ENCODE measurements at places on chromosomes 13 and 19. TPM values are rescaled to one million over a fixed set of nuclear protein-coding genes. Genes with fewer than 3 reads are reported as not detected.
A peak's percentile ranks its signal among the peaks of the same experiment; 100 is the strongest.

DNA sequence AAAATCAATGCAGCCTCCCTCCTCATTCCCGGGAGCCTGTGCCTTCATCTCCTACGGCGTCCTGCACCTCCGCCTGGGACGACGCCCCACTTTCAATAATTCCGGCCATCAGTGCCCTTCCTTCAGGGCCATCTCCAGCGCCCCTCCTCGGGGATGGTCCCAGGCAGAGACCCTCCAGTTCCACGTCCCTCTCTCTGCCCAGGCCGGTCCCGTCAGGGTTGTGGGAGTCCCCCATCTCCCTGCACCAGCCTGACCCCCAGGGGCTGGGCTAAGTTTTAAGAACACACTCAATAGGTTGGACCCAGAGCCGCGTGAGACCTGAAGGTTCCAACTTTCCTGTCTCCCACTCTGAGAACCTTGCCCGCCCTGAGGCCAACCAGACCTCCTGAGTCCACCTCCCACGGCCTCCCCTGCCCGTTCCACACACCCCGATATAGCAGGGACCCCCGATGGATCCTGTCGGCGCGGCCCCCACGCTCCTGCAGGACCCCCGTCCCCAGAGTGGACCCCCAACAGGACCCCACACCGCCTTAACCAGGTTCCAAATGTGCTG is 646 bp downstream of the TMEM161A start:
- peak; percentile 29 for DNase-seq

DNA sequence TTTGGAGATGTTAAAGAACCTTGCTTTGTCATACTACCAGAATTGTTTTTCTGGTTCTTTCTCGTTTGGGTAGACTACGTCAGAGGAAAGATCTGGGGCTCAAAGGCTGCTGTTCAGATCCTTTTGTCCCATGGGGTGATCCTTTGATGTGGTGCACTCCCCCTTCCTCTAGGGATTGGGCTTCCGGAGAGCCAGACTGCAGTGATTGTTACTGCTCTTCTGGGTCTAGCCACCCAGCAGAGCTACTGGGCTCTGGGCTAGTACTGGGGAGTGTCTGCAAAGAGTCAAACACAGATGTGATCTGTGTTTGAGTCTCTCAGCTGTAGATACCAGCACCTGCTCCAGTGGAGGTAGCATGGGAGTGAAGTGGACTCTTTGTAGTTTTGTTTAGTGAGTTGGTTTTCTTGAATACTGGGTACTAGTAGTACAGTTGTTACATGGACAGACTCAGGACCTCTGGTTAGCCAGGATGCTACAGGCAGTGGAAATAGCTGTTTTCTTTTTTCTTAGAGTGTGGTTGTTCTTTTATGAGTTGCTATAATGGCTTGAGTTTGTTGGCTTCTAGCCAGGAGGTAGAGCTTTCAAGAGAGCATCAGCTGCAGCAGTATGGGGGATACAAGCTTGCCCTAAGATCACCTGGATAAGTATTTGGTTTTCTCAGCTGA is 34.4 kb downstream of the DNAJC15 start:
- no peak for DNase-seq

DNA sequence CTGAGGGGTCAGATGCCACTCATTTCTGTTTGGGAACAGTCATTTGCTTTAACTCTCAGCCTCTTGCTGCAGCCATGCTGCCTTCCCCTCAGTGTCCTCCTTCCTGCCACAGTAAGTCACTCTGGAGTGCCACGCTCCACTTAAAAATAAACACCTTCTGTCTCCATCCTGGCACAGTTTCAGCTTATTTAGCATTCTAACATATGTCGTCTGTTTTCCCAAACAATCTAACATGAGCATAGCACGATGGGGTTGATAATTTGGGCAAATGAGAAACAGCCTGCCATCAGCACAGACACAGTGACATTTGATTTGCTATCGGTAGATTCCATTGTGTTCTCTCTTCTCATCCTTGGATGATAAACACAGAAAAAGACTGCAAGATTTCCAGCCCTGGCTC is 768.6 kb downstream of the UQCRFS1 start:
- DNase-seq: no peak

The ZNF66 gene
- 5.4 TPM for total RNA-seq

DNA sequence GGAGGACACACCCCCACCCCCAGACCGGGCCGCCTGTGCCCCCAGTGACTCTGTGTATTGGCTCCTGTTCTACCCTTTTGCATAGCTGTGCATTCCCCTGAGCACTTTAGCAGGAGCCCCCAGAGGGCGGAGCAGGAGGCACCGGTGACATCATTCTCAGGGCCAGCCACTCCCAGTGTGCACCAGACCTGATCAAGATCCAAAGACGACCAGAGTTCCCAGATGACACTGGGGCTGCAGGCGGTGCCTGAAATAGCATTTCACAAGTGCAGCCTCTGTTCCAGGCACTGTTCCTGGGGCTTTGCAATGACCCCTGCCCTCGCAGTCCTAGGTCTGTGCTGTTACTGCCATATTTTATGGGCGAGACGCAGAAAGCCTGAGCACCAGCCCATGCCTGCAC is 14.5 kb upstream of the PTPRS start:
- no peak for DNase-seq

GRCh38 chr19:51478381-51479234 is at the start of gene CEACAM18:
TSS of gene CEACAM18 (plus strand) at chr19:51478539.
- no peak for DNase-seq

- peak; percentile 34 for DNase-seq
Measured at GRCh38 chr13:24097064-24097463, 63.5 kb upstream of the SPATA13 start.

GRCh38 chr13:107361666-107362065 is 793.7 kb upstream of the ARGLU1 start:
- DNase-seq: no peak

DNA sequence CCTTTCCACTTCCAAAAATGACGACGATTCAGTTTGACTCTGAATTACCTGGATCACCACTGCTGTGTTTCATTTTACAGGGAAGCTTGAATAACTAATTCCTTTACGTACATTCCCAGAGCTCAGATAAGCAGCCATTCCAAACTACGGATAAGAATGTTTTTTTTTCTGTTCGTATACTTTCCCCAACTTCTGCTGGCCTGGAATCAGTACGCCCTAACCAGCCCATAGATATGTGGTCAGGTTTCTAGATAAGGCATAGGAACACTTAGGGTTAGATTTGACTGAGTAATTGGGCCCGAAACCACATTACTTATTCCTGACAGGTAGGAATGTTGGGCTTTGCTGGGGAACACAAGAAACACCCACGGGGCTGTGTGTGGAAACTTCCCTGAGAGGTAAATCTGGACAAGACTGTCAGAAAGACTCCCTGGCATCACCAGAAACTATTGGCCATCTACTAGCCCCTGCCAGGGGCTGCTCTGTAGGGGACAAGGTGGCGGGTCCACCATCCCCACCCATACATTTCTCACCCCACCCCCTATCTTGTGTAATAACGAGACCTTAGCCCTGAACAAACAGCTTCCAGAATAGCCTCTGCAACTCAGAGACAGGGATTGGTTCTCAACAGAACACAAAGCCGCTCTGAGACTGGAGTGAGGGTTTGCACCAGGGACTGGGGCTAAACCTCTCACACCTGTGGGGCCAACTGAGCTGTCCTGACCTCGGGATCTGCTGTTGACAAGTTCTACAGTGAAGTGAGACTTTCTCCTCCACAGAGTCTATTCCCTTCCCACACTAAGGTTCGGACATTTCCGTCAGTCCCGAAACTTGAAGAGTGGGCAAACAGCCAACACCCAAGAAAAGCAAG is 15.6 kb downstream of the RHPN2 start:
- no peak for DNase-seq

DNA sequence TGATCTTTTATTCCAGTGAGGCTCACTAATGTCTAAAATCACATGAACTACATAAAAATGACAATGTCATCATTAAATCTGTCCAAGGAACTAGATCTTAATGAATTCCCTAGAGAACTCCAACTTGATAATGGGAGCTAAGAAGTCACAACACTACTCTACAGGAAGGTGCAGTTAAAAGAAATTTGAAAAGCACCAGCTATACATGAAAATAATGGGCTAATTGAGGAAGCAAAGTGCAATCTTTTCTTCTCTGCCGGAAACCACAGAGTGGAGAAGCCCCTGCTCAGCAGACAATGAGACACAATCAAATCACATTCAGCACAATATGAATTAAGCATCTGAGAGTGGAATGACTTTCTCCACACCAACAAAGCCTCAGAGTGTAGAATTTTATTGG is 261.7 kb downstream of the LHFPL6 start:
- DNase-seq: no peak

DNA sequence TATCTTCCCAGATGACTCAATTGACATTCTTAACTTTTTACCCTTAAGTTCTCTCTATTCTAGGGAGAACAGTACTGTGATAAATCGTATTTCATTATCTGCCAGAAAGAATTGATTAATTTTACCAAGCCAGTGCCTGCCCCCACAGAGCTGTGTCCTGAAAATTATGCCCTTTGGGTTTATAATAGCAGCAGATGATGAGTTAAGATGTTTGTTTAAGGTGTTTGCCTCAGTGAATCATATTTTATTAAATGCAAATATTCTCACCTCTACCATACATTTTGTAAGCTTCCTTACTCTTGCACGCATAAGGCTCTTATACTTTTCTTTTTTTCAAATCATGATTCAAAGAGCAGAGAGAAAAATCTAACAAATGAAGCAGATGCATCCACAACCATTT is 318.6 kb downstream of the DCT start:
- DNase-seq: no peak

The CYP2S1 gene
- total RNA-seq: 2.2 TPM

GRCh38 chr13:111037927-111038326 is 77.2 kb upstream of the ARHGEF7 start:
- no peak for DNase-seq

GRCh38 chr13:95865080-95865615 is 188.1 kb downstream of the UGGT2 start:
- no peak for DNase-seq

DNA sequence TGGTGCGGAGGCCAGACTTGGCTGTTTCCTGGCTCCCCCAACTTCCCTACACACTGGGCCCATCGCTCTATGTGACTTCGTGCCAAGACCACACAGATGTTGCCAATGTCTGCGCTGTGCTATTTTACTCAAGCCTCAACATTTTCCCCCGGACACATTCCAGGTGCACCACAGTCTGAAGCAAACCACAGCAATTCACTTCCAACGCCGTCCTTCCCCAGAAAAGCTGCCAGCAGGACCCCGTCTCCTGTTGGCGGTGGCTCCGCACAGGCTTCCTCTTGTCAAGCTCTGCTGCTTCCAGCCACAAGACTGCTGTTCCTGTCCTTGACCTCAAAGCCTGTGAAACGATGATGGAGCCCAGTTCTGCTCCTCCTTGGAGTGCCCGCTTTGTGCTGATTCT is 100.7 kb downstream of the CRYL1 start:
- no peak for DNase-seq

DNA sequence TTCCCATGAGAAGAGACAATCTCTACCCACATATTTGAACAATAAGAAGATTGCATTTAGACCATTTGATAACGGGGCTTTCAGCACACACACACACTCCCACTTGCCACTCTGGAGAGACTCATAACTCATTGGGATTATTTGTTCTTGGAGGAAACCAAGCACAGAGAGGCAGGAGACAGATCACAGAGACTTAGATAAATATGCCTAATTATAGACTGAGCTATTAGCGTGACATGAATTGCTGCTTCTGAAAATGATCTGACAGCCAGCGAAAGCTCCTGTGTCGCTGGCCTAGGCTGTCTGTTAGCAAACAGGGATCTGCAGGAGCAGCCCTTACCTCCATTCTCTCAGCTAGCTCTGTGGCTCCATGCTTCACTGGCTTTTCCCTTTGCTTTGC is 111.4 kb downstream of the CCNA1 start:
- DNase-seq: no peak

DNA sequence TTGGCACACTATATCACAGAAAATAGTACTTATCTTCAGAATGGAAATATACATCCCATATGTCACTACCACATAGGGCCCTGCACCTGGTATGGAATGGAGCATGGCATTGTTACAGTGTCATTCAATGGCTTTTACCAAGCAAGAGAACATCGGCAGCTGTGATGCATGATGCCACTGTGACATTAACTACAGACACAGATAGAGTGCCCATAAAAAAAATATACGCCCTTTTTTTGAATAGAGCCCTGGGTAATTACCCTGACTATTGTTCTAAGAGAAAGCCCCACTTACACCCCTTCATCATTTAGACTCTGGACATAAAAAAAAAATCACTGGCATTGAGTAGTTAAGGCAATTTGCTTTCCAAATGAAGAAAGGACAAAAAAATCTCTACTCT is 320.3 kb downstream of the DNAJC15 start:
- DNase-seq: no peak

The LRP3 gene
- total RNA-seq: 74.0 TPM

GRCh38 chr13:30454991-30455390 is 10.7 kb downstream of the HMGB1 start:
- DNase-seq: no peak

DNA sequence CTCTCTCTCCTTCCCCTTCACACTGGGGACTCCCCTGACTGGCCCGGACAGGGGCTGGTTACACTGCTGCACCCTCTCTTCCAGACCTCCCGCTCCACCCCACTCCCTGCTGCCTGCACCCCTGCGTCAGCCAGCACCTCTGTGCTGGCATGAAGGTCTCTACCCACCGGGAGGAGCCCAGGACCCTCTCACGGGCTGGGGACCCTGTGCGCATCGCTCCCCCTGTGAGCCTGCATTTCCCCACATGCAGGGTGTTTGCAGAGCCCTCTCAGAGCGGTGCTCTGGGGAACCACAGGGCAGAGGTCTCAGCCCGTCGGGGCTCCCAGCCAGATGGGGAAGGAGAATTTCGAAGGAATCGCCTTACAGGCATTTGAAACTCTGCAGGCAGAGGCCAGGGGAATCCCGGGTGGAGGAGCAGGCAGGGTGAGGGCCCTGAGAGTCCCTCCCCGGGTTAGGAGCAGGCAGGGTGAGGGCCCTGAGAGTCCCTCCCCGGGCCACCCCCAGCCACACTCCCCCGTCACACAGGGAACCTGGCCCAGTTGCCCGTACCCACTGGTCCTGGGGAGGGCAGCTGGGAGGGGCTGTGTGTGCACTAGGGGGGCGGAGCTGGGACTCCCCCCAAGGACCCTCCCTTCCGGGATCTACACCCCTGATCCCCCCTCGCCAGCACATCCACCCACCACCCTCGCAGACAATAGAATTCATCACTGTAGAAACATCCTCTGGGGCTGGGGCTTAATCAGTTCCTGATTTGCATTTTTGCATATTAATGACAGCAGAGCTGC is 16.3 kb upstream of the TCF3 start:
- no peak for DNase-seq

DNA sequence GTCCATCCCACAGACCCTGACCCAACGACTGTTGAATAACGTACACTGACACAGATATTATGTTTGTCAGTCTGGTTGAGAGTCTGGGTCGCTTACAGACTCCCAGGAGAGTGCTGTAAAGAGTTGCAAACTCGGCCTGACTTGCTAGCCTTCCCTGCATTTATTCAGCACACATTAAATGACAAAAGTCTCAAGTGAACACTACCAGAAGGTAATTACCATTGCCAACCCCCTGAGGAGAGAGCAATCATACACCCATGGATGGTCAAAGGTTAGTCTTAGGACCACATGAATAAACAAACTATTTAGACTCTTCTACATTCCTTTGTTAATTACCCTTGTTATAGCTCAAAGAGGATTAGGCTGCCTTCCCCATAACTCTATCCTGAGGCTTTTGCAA is 1048.6 kb downstream of the PCDH17 start:
- DNase-seq: no peak

GRCh38 chr13:111973605-111974340 is 93.2 kb upstream of the SOX1 start:
- peak; percentile 31 for DNase-seq

- no peak for DNase-seq
Measured at GRCh38 chr13:40208517-40208916, 457.9 kb downstream of the FOXO1 start.

- no peak for DNase-seq
Measured at GRCh38 chr19:1699386-1699785, 47.0 kb upstream of the TCF3 start.

All from adrenal gland (tissue), 19 donors.